ENCODE measurements at places on chromosomes 3 and 15. TPM values are rescaled to one million over a fixed set of nuclear protein-coding genes. Genes with fewer than 3 reads are reported as not detected.

DNA sequence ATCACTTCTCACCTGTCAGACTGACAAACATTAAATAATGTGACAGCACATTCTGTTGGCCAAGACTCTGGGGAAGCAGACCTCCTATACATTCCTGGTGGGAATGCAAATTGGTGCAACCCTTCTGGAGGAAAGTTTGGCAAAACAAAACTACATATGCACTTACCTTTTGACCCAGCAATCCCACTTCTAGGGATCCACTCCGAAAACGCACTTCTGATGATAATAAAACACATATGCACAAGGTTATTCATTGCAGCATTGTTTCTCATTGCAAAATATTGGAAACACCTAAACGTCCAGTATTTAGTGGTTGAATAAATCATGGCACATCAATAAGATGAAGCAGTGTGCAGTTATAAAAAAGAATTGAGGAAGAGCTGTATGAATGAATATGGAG lies 145.5 kb upstream of the ABHD17C start:
- no peaks in the 10 kb centered on the region for H3K36me3 ChIP-seq
- H3K4me1 ChIP-seq: no peaks in the 10 kb centered on the region
- H3K27ac ChIP-seq: no peak overlapping the region

GRCh38 chr15:39885099-39885777 lies 34.8 kb downstream of the GPR176 start:
- H3K27me3 ChIP-seq: no peaks in the 10 kb centered on the region
- no peak overlapping the region for H3K4me3 ChIP-seq

GRCh38 chr3:43062564-43063040 lies 43.3 kb downstream of the POMGNT2 start:
- no peak for DNase-seq
- no peak overlapping the region for H3K4me3 ChIP-seq
- no peaks in the 10 kb centered on the region for H3K36me3 ChIP-seq
- H3K4me1 ChIP-seq: no peaks in the 10 kb centered on the region
- H3K27me3 ChIP-seq: no peaks in the 10 kb centered on the region

DNA sequence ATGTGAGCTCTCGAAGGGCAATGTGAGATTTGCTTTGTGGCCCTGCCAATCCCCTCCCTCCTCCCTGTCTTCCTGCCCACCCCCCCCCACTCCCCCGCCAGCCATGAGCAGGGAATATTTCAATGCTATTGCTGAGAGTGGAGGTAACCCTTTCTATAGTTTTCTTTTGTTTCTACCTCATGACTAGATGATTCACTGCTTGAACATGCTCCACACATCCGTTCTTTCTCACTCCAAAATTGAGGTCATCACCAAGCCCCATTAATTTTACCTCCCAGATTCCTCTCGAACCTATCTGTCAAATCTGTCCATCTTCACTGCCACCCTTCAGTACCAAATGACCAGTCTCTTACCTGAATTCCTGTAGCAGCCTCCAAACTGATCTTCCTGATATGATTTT lies 12.2 kb downstream of the ZNF774 start:
- no peak overlapping the region for H3K4me3 ChIP-seq
- peaks cover 11% of the 10 kb centered on the region for H3K4me1 ChIP-seq
- no peak overlapping the region for H3K27ac ChIP-seq
- DNase-seq: no peak

The ITIH1 gene
- not detected for total RNA-seq

The CYB561D2 gene
- 8.2 TPM for total RNA-seq

The ANKUB1 gene
- not detected for total RNA-seq

- peaks cover 10% of the 10 kb centered on the region for H3K4me1 ChIP-seq
- no peaks in the 10 kb centered on the region for H3K27me3 ChIP-seq
- DNase-seq: no peak
- H3K27ac ChIP-seq: no peak overlapping the region
These were observed 40.5 kb downstream of the HES1 start for GRCh38 chr3:194176274-194176991.

GRCh38 chr3:152459118-152459515 lies 190.4 kb downstream of the MBNL1 start:
- no peaks in the 10 kb centered on the region for H3K27me3 ChIP-seq
- H3K4me3 ChIP-seq: no peak overlapping the region
- peaks cover 28% of the 10 kb centered on the region for H3K4me1 ChIP-seq
- H3K36me3 ChIP-seq: peaks cover 11% of the 10 kb centered on the region
